ENCODE measurements at places on chromosomes 1 and 21. TPM values are rescaled to one million over a fixed set of nuclear protein-coding genes. Genes with fewer than 3 reads are reported as not detected.

- no peak for DNase-seq
Observed at GRCh38 chr1:23019863-23020625, 776 bp downstream of the KDM1A start.

DNA sequence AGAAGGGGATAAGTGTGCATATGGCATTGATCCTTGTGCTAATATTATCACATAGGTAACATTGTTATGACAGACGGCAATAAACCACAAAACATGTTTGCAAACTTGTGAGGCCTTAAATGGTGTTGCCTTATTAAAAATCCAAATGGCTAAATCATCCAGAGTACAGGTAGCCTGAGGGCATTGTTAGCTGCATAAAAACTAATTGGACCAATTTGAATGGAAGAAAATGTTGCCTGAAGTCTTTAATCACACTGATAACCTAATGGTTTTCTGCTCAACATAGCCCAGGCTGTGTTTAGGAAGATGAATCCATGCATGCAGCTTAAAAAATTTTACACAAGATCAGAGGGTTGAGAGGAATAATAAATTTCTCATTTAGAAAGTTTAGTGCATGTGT, 19.4 kb upstream of the LRRC53 start:
- DNase-seq: no peak

DNA sequence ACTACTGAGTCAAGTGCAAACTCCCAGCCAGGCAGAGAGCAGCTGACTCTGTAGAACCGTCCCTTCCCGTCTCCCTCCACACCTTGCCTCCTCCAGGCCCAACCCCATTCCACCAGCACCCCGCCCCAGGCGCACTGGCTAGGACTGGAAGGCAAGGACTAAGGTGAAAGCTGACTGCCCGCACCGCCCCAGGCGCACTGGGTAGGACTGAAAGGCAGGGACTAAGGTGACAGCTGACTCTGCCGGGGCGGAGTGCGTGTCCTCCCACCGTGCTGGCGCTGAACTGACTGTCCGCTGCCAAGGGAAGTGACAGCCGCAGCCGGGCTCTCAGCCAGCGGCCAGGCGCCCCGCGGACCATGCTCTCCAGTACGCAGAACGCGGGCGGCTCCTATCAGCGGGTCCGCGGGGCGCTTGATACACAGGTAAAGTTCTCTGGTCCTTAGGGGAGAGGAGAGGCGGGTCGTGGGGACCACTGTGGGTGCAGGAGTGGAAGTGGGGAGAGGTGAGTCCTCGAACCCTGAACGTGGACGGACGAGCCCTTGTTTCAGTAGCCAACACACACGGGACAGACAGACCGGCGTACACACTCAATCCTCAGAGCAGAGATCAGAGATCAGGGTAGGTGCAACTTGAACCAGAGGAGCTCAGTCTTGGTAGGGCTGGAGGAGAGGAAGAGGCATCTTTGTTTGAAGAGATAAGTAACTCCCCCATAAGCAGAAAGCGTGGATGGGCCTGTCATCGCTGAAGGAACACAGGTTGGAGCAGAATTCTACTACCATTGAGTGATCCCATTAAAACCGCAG, 58.0 kb downstream of the RBM11 start:
- DNase-seq: peak; percentile 80

The LENEP gene
- total RNA-seq: not detected

DNA sequence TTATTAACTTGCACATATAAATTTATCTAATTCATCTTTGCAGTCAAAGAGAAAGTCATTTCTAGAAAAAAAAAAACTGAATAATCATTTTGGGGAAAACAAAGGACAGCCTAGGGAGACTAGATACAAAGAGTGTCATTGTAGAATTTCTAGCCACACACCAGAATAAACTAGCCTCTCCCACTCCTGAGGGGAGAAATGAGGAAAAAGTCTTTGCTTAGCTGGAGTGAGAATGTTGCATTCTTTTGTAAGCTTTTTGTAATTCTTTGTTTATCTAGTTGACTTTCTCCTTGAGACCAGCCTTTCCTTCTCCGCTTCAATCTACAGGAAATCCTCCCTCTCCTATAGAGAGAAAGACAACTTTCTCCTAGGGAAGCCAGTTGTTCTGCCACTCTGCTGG, 15.9 kb upstream of the CGN start:
- no peak for DNase-seq

- no peak for DNase-seq
Observed at GRCh38 chr1:243475966-243476365, 220.1 kb downstream of the SDCCAG8 start.

The KIF2C gene
- 1.6 TPM for total RNA-seq

GRCh38 chr1:214454569-214455396, 96.6 kb downstream of the PTPN14 start:
- DNase-seq: no peak

DNA sequence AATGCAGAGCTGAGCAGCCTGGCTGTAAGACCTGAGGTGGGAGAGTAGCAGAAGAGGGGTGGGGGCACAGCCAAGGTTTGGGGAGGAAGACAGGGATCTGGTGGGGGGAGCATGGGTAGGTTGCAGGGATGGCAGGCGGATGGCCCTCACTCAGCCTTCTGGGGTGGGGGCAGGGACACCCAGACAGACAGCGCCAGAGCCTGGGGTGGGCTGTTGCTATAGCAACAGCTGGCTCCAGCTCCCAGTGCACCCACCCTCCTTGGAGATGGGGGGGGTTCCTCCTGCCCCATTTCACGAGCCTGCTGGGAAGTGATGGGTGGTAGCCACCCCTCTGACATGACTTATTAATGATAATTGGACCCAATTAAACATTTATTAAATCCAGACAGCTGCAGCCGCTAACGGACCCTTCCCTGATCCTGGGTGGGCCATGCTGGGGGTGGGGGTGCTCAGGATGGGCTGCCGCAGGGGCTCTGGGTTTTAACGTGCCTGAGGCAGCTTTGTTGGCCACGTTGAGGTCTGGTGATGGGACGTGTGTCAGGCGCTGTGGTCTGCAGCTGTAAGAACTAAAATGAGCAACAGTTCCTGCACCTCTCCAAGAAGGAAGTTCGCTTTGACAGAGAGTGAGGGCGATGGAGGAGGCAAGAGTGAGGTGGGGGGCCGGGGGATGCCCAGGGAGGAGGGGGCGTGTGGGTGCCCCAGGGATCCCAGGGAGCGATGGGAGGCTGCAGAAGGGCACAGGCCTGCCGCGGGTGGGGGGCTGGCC, 19.4 kb downstream of the AGRN start:
- DNase-seq: no peak

- no peak for DNase-seq
Observed at GRCh38 chr1:230169454-230170152, 102.6 kb downstream of the GALNT2 start.

The PLEKHN1 gene
- 1.8 TPM for total RNA-seq
